ENCODE measurements at places on chromosomes 12 and 14.

- no peak for DNase-seq
These were observed 66.4 kb downstream of the TESC start for GRCh38 chr12:117032593-117033381.

GRCh38 chr12:7019043-7019569, 830 bp upstream of the LPCAT3 start:
- DNase-seq, result peak; percentile 13

DNA sequence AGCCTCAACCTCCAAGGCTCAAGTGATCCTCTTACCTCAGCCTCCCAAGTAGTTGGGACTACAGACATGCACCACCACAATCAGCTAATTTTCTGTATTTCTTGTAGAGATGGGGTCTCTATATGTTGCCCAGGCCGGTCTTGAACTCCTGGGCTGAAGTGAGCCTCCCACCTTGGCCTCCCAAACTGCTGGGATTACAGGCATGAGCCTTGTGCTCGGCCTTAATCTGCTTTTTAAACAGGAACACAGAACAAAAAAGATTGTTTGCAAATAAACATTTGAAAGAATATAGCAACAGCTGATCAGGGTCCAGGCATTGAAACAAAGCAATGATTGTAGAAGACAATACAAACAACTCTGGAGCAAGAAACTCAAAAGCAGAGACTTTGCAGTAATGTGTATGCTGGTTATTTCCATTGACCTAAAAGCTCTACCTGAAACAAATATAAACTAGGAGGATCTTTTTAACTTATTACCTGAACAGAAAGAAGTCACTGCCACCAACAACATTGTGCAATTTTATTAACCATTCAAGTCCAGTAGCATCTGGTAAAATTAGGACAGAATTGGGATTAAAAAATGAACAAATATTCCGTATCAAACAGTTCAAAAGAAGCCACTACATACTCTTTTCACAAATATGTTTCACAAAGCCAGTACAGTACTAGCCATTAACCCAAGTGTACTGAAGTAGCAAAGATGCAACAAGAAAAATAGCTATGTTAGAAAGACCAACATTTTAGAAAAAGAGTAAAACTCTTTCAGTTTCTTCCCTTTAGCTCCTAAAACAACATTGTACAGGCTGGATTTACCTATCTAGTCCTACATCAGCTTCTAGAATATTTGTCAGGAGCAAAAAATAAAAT, 14.2 kb downstream of the AMN1 start:
- no peak for DNase-seq

GRCh38 chr12:32390572-32391219, 8.7 kb upstream of the FGD4 start:
- DNase-seq, result no peak

DNA sequence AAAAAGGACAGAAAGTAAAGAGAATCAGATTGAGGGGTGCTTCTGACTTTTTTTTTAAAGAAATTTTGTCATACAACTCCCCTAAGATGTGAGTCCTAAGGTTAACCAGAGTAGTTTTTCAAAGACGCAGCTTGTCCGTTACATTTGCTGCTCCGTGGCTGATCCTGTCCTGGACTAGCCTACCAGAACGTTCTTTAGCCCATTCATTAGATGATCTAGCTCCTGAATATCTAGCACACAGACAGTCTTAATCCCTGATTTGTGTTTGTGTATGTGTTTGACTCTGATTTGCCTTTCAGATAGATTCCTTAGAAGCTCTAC, 60.3 kb downstream of the SAMD4A start:
- DNase-seq, result no peak

DNA sequence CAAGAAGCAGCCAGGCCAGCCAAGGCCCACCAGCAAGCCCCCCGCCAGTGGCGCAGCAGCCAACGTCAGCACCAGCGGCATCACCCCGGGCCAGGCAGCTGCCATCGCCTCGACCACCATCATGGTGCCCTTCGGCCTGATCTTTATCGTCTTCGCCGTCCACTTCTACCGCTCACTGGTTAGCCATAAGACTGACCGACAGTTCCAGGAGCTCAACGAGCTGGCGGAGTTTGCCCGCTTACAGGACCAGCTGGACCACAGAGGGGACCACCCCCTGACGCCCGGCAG, 15.0 kb downstream of the ORAI1 start:
- no peak for DNase-seq

DNA sequence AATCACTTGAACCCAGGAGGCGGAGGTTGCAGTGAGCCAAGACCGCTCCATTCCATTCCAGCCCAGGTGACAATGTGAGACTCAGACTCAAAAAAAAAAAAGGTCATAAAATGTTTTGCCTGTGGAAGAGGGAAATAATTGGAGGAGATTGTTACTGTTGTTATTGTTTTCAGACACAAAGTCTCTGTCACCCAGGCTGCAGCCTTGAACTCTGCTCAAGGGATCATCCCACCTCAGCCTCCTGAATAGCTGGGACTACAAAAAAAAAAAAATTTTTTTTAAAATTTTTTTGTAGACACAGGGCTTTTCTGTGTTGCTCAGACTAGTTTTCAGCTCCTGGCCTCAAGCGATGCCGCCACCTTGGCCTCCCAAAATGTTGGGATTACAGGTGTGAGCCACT, 33.9 kb downstream of the ARID2 start:
- no peak for DNase-seq

DNA sequence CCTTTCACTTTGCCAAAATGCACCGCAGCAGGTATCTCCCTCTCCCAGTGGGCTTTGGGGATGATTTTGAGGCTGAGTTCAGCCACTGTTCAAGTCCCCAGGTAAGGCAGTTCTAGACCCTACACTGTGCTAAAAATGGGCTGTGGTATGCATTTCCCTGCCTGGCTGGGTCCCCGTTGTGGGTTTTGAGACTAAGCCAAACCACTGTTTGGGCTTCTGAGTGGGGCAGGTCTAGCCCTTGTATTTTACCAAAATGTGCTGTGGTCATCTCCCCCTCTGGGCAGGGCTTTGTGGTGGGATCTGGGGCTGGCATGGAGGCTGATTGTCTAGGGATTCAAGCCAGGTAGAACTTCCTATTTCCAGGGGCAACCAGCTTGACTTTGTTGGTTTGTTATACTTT, 13.6 kb upstream of the OR4Q3 start:
- DNase-seq, result no peak

DNA sequence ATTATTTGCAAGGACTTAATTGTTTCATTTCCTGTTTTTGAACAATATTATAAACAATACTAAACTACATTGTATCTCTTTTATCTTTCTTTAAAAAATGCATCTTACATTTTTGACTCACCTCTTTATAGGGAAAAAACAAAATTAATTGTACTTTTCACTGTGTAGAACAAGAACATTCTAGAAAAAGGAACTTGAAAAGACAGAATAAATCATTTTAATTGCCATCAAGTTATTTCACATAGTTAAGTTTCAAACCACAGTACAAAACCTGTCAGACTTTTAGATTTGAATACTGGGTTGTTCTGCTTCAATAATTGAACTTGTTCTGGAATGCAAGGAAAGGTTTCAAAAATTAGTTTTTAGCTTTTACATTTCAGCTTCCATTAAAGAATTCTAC, 50.0 kb downstream of the SLC38A6 start:
- DNase-seq, result no peak

DNA sequence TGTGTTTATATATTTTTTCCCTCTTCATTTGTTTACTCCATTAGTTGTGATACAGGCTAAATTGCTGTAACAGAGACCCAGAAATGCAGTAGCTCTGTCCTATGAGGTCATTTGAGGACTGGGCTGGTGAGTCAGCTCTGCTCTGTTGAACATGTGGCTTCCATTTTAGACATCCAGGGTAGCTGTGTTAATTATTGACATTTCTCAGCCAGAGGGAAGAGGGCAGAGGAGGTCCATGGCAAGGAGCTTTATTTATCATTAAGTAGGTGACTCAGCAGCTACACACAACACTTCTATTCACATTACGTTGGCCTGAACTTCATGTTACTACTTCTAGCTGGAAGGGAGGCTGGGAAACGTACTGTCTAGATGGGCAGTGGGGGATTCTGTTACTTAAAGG, 85.4 kb downstream of the PTCSC3 start:
- no peak for DNase-seq

DNA sequence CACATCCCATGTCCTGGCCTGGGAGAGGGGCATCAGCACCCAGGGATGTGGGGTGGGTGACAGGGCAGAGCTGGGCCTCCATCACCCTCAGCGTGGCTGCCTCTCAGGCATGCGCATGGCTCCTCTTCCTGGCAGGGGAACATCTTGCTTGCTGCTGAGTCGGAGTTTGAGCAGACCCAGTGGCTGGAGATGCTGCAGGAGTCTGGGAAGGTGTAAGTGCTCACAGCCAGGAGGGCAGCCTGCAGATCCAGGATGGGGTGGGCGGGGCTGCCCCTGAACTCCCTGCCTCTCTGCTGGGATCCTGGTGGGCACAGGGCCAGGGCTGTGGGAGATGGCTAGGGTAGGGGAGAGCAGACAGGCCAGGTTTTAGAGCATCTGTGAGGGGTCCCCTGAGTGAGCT, 16.2 kb downstream of the PLEKHD1 start:
- DNase-seq, result no peak

- DNase-seq, result no peak
These were observed 13.2 kb downstream of the SLC2A14 start for GRCh38 chr12:7859552-7859951.

- DNase-seq, result no peak
These were observed 96.3 kb upstream of the EVL start for GRCh38 chr14:99968941-99969340.

- DNase-seq, result no peak
These were observed 19.6 kb downstream of the NINJ2 start for GRCh38 chr12:643475-644302.

- DNase-seq, result no peak
These were observed 169.7 kb downstream of the CALM1 start for GRCh38 chr14:90566481-90566880.

GRCh38 chr12:113515082-113515856, 43.6 kb upstream of the LHX5 start:
- DNase-seq, result no peak

- no peak for DNase-seq
These were observed 1.4 kb downstream of the BCL11B start for GRCh38 chr14:99270458-99271220.

- peak; percentile 75 for DNase-seq
These were observed 35.9 kb downstream of the FBLN5 start for GRCh38 chr14:91911474-91912032.

GRCh38 chr12:105569886-105570285, 239.4 kb downstream of the C12orf75 start:
- no peak for DNase-seq

- DNase-seq, result no peak
These were observed 44.3 kb upstream of the TRIM9 start for GRCh38 chr14:51139121-51139681.

GRCh38 chr14:68856572-68856971, 63.7 kb upstream of the ZFP36L1 start:
- no peak for DNase-seq

DNA sequence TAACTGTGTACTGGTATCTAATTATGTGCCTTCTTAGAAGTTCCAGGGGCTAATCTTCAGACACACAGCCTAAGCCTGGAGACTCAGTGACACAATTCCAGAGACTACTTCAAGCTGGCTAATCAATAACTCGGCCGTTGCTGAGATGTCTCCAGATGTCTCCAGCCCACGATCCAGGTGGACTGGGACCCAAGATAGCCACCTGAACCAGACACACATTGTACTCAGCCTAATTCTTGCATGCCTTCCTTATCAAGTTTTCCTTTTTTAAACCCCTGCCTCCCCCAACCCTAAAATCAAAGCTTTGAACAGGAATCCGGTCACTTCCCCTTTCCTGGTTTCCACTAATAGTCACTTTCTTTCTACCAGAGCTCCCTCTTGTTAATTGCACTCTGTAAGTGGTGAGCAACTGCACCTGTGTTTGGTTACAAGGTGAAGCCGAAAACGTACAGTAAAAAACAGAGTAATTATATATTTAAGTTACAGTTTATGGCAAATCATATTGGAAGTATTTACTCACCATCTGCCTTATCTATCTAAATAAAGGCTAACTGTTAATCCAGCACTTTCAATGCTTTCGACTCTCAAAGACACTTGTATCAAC, 39.8 kb upstream of the PTGDR start:
- DNase-seq, result peak; percentile 51

DNA sequence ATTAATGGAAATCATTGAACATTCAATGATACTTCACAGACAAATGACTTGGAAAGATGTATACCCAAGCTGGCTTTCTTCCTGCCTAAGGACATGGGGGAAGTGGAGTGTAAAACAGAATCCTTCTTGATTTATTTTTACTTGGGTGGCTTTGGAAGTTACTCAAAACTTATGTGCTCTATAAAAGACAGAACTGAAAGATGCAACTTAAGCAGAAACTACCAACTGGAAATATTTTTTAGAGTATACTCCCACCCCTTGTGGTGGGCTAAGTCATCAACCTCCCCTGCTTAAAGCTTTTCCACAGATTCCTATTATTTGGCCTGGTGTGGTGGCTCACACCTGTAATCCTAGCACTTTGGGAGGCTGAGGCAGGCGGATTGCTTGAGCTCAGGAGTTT, 126.0 kb upstream of the ATP2B1 start:
- no peak for DNase-seq

DNA sequence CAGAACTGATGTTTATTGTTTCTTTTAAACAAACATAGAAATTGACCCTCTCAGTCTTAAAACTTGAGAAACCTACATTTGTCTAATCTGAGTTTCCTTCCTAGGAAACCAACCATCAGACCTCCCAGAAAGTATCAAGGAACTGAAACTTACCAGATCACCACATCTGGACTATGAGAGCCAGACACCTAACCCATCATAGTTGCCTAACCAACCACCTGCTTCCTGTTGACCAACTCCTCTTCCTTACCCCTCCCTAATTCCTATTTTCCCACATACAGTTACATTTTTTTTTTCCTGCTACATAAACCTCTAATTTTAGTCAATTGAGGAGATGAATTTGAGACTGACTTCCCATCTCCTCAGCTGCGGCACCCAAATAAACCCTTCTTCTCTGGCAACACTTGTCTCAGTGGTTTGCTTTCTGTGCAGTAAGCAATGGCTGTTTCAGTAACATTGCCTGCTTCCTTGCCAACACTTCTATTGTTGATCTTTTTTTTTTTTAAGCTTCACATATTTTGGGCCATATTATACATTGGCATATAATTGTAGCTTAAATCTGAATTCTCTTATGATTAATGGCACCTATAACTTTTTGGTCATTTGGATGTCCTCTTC, 34.3 kb downstream of the KLRD1 start:
- DNase-seq, result no peak

DNA sequence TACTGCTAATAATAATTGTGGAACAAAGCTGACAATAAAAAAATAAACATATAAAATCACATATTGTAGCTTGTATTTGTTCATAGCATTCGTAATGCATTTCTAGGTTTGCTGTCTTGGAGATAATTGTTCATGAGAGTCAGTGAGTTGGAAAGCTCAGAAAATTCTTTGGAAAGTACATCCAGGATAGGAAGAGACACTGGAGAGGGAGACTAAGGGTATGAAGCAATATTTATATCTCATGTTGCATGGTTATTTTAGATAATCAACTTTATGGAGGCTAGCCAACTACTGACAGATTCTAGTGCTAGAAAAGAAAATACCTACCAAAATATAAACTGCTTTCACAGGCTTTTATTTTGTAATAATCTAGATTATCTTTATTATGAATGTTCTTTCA, 1095.2 kb downstream of the FSCB start:
- no peak for DNase-seq

All from NCI-H2081 (cell line).